ENCODE measurements at places on chromosomes 16 and 17. TPM values are rescaled to one million over a fixed set of nuclear protein-coding genes. Genes with fewer than 3 reads are reported as not detected.
A peak's percentile ranks its signal among the peaks of the same experiment; 100 is the strongest.

The ADGRG3 gene
- total RNA-seq: 8.8 TPM

DNA sequence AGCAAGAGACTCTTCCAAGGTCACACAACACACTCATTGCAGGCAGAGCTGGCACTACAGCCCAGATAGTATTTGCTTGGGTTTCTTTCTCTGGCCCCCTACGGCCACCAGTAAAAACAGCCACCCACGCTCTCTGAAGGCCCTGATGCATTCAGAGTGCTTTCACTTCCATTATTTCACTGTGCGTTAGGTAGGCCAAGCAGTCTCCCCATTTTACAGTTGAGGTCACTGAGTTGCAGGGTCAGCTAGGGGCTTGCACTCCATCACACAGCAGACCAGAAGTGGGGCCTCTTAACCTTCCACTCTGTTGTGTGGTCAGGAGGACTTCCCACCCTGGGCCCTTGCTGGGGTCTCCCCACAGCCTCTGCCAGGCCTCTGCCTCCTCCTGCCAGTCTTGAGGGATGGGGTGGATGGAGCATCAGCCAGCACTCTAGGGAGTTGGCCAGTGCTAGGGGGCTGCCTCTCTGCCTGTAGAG lies 2.5 kb downstream of the TBX21 start:
- DNase-seq: no peak

- DNase-seq: peak; percentile 49
Observed at GRCh38 chr17:12256380-12256995, 235.8 kb downstream of the MAP2K4 start.

DNA sequence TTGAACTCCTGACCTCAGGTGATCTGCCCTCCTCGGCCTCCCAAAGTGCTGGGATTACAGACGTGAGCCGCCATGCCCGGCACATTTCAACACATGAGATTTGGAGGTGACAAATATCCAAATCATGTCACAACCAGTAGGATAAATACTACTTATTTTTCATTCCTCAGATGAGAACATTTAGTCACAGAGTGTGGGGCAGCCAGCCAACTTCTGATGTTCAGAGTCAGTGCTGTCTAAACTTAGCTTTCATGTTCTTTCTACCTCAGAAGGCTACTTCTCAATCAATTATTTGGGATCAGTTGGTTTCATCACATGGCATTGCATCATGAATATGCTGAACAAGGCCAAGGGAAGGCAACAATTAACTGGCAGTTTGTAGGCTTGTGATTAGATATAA lies 134.5 kb downstream of the CDH13 start:
- DNase-seq: peak; percentile 6

DNA sequence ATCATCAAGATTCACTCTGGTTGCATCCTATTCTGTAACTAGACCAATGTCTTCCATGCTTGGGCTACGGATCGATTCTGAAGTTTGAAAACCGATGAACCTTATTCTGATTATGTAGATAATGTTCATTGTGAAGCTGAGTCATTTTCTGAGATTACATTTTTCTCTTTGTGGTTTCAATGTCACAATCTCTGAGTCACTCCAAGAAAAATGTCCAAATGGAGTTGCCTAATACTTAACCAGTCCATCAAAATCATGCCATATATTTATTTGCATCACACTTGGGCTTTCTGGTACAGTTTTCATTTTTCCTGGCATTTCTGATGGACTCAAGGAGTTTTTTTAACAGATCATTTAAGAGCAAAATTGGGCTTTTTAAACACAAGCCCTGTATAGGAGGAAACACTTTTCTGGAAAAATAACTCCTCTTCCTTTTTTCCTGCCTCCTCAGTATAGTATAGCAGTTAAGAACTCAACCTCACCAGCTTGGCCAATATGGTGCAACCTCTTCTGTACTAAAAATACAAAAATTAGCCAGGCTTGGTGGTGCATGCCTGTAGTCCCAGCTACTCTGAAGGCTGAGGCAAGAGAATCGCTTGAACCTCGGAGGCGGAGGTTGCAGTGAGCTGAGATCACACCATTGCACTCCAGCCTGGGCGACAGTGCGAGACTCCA lies 17.5 kb downstream of the CACNG3 start:
- DNase-seq: peak; percentile 40

The VMO1 gene
- not detected for total RNA-seq

GRCh38 chr16:63596716-63597115 lies 1525.1 kb downstream of the CDH11 start:
- no peak for DNase-seq

GRCh38 chr17:36921095-36921851 lies 16.0 kb upstream of the LHX1 start:
- no peak for DNase-seq
